ENCODE measurements at places on chromosomes 1 and 21. TPM values are rescaled to one million over a fixed set of nuclear protein-coding genes. Genes with fewer than 3 reads are reported as not detected.

The NBPF4 gene
- polyA plus RNA-seq = not detected

The DNAH14 gene
- not detected for polyA plus RNA-seq

- peaks cover 17% of the 10 kb centered on the region for H3K4me1 ChIP-seq
- H3K36me3 ChIP-seq = no peaks in the 10 kb centered on the region
- H3K27me3 ChIP-seq = no peaks in the 10 kb centered on the region
- H3K27ac ChIP-seq = peak within 1 kb of the TSS; percentile 92
- DNase-seq = peak; percentile 94
Observed at GRCh38 chr1:153658400-153659174, at the start of gene SNAPIN. Gene SNAPIN, plus strand, starts transcription at chr1:153658703. Its CDS starts 41 bp downstream, at chr1:153658744.

DNA sequence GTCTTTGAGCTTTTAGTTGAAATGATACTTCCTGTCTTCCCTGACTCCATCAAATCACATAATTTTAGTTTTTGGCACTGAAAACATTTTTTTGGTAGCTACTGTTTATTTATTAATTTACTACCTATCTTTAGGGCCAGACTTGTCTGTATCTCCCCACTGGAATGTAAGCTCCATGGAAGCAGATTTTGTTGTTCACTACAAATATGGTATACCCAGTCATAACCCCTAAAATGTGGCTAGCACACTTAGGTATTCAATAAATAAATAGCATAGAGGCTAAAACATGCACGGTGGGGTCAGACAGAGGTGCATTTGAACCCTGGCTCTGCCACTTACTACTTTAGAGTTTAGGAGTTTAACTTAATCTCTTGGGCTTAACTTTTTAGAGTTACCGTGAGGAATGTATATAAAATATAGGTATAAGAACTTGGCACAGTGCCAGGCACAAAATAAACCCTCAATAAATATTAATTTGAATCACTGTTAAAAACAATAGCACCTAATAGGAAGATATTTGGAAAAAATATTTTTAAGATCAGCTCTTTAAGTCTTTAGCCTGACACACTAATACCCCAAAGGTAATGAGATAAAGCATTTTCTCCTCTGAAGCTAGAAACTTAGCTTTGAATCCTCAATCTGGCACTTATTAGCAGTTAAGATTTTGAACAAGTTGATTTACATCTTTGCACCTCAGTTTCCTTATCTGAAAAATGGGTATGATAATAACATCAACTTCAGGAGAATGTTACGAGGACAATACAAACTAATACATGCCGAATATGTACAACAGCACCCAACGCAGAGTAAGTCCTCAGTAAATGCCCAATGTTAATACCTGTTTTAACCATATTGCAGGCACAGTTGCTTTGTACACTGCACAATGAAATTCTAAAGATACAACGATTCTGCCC lies 59.6 kb upstream of the HP1BP3 start:
- peaks cover 48% of the 10 kb centered on the region for H3K36me3 ChIP-seq
- no peaks in the 10 kb centered on the region for H3K27me3 ChIP-seq
- H3K27ac ChIP-seq = no peak overlapping the region
- no peak for DNase-seq
- H3K4me3 ChIP-seq = no peak overlapping the region

DNA sequence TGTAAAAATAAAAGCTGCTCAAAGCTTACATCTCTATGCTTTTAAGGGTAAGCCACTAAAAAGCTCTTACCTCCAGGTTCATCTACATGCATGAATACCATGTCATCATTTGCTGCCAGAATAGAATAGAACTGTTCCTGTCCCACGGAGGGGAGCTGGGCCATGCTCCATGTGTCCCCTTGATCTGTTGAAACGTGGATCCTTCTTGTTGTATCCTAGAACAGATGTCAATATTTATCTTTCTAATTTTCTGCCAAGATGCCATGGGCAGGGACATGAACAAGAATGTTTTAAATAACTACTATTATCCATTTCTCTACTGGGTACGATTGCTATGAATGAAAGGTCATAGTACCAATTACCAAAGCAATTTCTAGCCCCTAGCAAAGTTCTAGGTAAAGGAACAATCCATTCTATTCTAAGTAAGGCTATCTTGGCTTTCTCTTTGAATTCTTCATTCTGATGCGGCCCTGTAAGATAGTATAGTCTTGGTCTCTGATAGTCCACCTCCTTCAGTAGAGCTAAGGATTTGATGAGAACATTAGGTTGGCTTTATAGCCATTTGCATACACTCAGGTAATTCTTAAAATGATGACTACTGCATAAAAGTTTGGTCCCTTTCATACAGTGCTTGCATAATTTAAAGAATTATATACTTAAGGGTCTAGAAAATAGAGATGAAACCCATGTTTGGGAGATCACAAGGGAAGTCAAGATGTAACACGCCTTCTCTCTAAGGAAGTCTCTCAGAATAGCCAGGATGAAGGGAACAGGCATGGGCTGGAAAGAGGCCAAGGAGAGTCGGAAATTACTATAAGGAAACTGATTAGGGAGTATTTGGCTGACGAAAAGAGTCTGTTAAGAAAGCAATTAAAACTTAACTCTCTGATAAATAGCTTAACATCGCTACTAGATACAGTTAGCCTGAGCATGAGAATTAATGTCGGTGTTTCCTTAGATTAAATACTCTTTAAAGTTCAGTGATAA lies 35.4 kb upstream of the MYBPHL start:
- no peaks in the 10 kb centered on the region for H3K4me1 ChIP-seq
- peaks cover 4% of the 10 kb centered on the region for H3K27me3 ChIP-seq
- H3K27ac ChIP-seq = no peak overlapping the region
- H3K36me3 ChIP-seq = no peaks in the 10 kb centered on the region
- no peak overlapping the region for H3K4me3 ChIP-seq

GRCh38 chr1:8519167-8519566 lies 201.3 kb downstream of the SLC45A1 start:
- peaks cover 50% of the 10 kb centered on the region for H3K4me1 ChIP-seq
- H3K27ac ChIP-seq = no peak overlapping the region
- H3K4me3 ChIP-seq = no peak overlapping the region
- DNase-seq = no peak
- H3K27me3 ChIP-seq = no peaks in the 10 kb centered on the region
- peaks cover 23% of the 10 kb centered on the region for H3K36me3 ChIP-seq

GRCh38 chr1:110176299-110176956 lies 26.1 kb downstream of the SLC6A17 start:
- DNase-seq = no peak
- H3K27me3 ChIP-seq = peaks cover 35% of the 10 kb centered on the region
- H3K36me3 ChIP-seq = no peaks in the 10 kb centered on the region
- no peak overlapping the region for H3K27ac ChIP-seq

DNA sequence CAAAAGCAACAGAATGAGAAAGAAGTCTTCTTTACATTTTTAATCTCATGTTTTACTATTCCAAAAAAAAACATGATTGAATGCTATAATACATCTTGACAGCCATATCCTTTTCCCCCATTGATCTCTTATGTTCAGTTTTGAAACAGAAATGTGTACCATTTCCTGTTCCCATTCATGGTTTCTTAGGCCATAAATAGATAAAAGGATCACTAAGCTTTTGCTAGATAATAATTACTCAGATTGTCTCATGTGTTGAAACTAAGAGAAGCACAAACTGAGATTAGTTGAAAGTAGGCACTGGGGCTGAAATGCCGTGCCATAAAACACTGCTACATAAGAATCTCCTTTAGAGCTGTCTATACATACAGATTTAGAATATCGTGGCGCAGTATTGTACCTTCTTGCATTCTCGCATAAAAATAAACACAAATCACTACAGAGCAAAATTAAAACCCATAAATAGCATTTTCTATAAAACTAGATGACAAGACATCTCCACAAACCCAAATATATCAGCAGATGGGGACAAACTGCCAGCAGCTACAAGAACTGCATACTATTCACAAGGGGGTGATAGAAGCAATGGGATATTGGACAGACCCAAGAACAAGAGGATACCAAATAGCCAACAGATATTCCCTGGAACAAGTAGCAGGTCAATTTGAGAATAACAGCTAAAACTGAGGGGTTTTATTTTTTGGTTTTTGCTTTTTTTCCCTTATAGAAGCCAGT lies 405.3 kb upstream of the PRMT6 start:
- H3K27me3 ChIP-seq = no peaks in the 10 kb centered on the region
- no peak overlapping the region for H3K4me3 ChIP-seq
- DNase-seq = no peak
- H3K27ac ChIP-seq = no peak overlapping the region
- no peaks in the 10 kb centered on the region for H3K4me1 ChIP-seq

All from naive B cell (primary cell).